ENCODE measurements at places on chromosomes 11 and 22.

DNA sequence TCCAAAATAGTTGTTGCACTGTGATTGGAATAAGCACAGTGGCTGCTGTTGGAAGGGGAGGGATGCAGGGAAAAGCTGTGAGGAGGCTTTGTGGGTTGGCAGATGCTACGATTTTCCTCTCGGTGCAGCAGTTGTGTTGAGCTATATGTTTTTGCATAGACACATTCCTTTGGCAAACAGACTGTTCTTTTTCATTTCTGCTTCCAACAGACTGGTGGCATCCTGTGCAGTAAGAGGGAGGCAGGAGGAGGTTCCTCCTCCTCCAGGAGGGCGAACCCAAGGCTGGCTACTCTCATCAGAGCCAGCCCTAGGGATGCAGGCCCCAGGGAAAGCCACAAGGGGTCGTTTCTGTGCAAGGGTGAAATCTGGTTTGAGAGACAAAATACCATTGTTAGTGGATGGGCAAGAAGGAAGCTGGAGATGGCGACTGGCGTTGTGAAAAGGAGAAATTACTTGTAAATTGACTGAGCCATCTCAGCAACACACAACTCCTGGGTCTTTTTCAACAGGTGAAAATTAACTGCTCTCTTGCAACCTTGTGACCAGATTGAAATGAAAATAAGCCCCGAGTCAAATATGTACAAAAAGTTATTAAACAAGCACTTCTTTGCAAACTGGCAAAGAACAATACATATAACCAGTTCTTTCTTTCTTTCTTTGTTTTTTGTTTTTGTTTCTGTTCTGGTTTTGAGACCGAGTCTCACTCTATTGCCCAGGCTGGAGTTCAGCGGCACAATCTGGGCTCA, 26.5 kb upstream of the UBASH3B start:
- peak; percentile 59 for DNase-seq

- DNase-seq, result no peak
These were observed 5.0 kb downstream of the PDGFB start for GRCh38 chr22:39239561-39240423.

DNA sequence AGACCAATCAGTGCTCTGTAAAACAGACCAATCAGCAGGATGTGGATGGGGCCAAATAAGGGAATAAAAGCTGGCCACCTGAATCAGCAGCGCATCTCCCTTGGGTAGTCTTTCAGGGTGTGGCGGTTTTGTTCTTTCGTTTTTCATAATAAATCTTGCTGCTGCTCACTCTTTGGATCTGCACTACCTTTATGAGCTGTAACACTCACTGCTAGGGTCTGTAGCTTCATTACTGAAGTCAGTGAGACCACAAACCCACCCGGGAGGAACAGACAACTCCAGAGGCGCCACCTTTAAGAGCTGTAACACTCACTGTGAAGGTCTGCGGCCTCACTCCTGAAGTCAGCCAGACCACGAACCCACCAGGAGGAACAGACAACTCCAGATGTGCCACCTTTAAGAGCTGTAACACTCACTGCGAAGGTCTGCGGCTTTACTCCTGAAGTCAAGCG, 175.5 kb upstream of the PDGFD start:
- no peak for DNase-seq

DNA sequence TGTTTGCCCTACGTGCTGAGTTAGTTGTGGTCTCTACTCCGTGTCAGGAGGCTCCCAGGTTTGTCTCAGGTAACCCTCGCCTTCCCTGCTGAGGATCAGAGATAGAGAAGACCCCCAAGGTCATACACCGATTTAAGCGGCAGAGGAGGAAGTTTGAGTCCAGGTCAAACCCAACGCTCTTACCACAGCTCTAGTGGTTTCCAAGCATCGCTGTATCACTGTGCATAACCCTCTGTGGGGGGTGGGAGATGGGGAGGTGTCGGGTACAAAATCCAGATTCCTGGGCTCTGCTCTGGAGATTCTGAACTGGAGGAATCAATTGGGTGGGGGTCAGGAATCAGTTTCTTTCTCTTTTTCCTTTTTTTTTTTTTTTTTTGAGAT, 627 bp downstream of the DNAJC4 start:
- DNase-seq, result no peak

- peak; percentile 60 for DNase-seq
These were observed 718 bp downstream of the CHKA start for GRCh38 chr11:68120273-68121066.

GRCh38 chr11:48037709-48038468, 57.5 kb downstream of the PTPRJ start:
- DNase-seq, result no peak

- DNase-seq, result no peak
These were observed 75.4 kb upstream of the DDI1 start for GRCh38 chr11:103961010-103961409.

DNA sequence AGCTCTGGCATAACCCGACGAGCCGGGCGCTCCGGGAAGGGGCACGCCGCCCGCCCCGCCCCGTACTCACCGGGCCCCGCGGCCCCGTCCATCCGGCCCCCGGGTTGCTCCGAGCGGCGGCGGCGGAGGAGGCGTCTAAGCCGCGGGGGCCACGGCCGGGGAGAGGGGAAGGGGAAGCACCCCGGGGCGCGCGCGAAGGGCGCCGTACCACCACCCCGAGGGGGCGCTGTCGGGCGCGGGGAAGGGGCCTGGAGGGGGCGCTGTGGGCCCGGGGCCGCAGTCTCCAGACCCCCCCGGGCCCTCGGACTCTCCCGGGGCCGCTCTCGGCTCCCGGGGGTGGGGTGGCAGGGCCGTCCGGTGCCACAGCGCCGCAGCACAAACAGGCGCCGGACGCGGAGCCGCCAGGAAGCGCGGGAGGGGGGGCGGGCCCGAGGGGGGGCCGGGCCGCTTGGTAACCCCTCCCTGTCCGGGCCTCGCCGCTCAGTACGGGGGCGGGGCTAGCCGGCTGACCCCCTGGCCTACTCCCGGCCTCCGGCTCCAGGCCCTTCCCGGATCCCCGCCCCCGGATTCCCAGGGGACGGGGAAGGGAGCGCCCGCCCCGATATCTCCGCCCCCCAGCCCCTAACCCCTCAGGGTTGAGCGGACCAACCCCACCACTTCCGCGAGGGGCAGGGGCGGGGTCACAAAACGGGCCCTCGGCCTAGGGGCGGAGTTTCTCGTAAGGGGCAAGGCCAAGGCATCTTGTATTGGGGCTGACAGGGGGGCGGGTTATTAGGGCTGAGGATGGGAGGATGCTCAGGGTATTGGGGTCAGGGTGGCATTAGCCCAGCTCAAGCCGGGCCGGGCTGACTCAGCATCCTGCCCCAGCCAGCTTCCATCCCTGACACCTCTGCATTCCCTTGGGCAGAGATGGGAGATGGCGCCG, at the start of the genes EML3 and ROM1:
Gene EML3 (minus strand): TSS at position 410 of the 925 bp plus-strand sequence. CDS start 318 bp downstream, at position 92.
Gene ROM1 (plus strand): TSS at position 892 of the 925 bp plus-strand sequence. CDS start 25 bp downstream, at position 917.
- peak; percentile 93 for DNase-seq

DNA sequence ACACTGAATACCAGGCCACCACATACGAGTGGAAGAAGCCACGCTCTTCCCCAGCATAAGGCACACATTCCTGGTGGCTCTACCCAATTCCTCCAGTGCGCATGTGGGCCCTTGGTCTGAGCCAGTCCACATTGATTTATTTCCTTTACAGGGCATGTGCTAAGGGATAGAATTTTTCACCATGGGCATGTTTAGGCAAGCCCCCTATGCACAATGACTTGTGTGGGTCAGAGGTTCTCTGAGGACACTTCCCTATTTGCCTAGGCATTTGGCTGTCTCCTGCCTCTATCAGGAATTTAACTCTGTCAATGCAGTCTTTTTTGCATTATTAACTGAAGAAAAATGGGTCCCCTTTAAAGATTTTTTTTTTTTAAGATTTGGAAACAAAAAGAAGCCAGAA, 718.1 kb downstream of the NTM start:
- no peak for DNase-seq

DNA sequence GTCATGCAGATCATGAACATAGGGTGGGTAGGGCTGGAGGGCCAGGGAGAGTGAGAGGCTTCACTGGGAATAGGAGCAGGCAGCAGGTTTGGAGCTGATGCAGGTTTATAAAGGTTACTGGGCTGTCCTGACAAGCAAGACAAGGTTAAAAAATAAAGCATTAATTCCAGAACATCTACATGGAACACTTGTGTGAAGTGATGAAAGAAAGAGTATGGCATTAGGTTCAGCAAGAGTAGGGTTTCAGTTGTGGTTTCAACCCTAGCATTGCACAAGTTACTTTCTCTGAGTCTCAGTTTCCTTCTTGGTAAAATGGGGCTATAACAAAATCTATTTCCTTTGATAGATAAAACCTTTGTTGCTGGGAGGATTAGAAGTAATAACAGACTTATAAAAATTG, 114.6 kb upstream of the SESN3 start:
- DNase-seq, result no peak

- no peak for DNase-seq
These were observed 11.2 kb downstream of the C11orf58 start for GRCh38 chr11:16749666-16750065.

DNA sequence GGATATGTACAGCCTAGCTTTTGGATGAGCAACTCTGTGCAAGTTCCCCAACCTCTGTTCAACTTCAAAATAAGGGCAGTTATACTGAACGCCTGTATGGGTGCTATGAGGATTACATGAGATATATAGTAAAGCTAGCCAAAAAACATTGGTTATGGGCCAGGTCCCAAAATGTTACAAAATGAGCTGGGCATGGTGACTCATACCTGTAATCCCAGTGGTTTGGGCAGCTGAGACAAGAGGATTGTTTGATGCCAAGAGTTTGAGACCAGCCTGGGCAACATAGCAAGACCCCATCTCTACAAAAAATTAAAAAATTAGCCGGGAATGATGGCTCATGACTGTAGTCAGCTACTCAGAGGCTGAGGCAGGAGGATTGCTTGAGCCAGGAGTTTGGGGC, 118.4 kb downstream of the TEAD1 start:
- DNase-seq, result no peak

DNA sequence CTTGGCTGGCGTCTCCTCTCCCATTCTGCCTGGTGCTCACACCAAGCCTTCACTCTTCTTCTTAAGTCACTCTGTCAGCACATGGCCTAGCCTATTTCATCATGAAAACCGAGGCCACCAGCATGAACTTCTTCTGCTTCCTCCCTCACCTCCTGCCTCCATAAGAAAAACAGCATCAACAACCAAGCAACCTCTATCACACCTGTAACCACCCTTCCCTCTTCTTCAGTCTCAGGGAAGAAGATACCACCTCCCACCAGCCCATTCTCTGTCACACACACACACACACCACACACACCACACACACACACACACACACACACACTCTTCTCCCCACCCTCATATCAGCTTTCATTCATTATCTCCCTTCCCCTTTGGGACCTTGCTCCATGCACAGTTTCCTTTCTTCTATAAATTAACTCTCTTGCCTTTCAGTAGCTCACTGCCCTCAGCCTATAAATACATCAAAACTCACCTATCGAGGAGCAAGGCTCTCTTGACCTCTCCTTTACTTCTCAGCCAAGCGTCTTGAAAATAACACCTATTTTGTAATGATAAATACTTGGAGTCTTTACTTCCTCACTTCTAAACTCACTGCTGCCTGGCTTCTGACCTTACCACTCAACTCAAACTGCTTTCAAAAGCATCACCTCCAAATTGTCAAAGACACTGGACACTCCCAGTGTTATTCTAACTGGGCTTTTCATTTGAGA, 36.6 kb downstream of the SC5D start:
- DNase-seq, result no peak

DNA sequence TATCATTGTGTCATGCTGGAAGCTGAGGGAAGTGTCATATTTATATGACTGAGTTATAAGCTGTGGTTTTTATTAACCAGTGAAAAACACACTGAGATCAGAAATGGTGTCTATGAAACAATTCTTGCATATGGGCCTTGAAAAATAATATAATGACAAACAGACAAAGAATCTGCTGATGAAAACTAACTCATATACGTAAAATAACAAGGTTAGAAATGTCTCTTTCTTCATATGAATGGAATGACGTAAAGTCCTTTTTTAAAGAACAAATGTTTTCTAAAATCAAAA, 48.8 kb upstream of the PHF21B start:
- no peak for DNase-seq

DNA sequence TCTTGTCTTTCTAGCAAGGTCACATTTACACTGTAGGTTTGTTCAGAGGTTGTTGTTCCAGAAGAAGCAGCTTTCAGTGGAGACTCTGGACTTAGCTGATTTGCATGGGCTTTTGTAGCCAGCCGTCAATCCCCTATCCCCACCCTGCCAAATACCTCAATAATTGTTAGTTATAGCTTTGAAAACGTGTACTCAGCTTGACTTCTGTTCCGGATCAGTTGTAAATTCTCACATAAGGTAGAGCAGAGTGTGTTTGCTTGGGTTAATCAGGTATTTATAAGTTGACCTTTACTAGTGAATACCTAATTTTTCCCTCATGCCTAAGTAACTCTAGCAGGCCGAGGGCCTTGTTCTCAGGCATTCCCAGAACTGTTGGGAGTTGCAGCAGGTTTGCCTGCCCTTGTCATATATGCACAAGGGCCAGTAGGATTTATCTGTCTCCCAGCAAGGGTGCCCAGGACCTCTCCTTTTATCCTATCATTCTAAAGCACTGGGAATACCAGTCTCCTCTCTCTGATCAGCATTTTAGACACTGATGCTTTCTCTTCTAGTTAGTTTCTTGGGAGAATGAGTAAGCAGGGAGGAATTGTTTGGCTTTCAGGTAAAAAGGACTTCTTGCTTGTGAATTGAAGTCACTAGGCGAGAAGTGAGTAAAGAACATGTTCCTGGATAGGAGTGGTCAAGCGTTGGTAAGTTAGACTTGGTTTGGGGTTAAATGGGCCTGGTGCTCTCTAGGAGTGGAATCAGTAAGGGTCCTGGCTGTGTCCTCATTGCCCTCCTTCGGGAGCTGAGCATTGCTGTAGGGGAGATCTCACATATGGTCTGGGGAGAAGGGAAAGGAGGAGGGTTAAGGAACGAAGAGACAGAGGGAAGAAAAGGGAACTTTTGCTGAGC, 22.1 kb downstream of the STIM1 start:
- DNase-seq, result no peak

GRCh38 chr11:1669546-1670218, 27.3 kb upstream of the KRTAP5-6 start:
- no peak for DNase-seq

DNA sequence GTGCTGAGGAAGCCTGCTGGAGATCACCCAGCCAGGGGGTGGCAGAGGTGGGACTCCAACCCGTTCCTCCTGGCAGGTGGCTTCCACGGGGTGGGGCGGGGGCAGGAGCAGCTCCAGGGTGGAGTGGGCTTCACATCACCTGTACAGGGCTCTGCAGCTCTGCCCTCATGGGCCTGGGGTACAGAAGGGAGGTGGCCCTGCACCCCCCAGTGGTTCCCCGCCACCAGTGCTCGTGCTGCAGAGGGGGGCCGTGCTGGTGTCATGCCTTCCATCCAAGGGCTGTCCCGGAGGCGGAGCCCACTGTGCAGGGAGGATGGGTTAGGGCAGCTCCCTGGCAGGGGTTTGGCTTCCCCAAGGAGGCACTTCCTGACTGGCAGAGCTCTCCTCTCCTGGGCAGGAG, 76.4 kb upstream of the SHISAL1 start:
- DNase-seq, result no peak

GRCh38 chr22:17774206-17774925, at the start of gene BID:
BID (minus strand) TSS chr22:17774469; CDS start chr22:17750116, 24,353 bp downstream.
- peak; percentile 82 for DNase-seq

- no peak for DNase-seq
These were observed 29.2 kb downstream of the GRAMD4 start for GRCh38 chr22:46649141-46650077.

GRCh38 chr11:1088927-1089737, 14.5 kb downstream of the MUC2 start:
- DNase-seq, result no peak

- DNase-seq, result no peak
These were observed 493.7 kb upstream of the CCDC90B start for GRCh38 chr11:83779876-83780275.
